Activated CD4-positive, alpha-beta T cell treated with anti-CD3 and anti-CD28 coated beads, Interleukin-2, amount 10 ng/mL, durations not matched to agents 7 days and 5 days (primary cell): ENCODE measurements at places on chromosomes 5 and 9. TPM values are rescaled to one million over a fixed set of nuclear protein-coding genes. Genes with fewer than 3 reads are reported as not detected.
A peak's percentile ranks its signal among the peaks of the same experiment; 100 is the strongest.

DNA sequence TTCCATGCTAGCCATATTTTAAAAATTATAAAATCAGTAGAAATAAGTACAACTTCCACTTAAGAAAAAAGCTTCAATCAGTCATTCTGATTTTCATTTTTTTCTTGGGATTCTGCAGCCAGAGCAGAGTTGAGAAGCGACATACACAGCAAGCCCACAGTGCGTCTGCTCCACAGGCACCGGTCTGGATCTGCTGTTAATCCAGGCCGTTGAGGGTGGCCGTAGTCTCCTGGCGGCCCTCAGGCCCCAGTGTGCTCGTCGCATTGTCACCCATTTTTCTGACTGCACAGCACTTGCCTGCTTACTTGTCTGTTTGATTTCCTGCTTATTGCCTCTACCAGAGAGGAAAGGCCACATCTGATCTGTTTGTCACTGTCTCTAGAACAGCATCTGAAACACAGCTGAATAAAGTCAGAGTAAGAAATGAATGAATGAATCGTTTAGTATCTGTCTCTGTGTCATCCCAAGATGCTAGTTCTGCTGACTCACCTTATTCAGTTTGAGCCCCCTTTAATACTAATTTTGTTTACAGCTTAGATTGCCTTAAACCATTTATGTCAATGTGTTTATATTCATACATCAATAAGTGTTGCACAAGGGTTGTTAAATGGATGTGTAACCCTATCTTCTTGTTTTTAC lies 11.6 kb upstream of the ASPN start:
- no peak for DNase-seq
- no peak overlapping the region for H3K27ac ChIP-seq
- no peaks in the 10 kb centered on the region for H3K27me3 ChIP-seq
- H3K4me3 ChIP-seq = no peak overlapping the region
- no peaks in the 10 kb centered on the region for H3K36me3 ChIP-seq

DNA sequence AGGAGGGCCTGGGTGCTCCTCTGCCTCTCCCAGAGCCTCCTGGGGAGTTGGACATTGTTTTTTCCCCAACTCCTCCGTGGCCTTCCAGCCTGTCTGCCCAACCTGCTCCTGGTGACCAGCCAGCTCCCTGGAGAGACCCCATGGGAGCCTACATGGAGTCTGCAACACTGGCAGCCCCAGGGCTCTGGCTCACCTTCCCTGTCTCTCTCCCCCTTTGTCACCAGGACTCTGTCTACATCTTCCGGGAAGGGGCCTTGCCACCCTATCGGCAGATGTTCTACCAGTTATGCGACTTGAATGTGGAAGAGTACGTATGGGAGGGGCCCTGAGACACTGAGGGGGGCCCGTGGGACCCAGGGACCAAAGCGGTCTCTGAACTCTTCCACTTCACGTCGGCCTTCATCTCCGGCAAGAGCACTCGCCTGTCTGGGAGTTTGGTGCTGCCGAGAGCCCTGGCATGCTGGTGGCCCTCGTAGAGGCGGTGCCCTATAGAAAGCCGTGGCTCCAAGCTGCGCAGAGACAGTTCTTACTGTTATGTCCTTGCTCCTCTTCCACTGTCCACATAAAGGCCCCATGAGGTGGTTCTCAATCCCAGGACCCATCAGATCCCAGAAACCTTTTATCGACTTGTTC lies 5.9 kb upstream of the CEL start:
- H3K27ac ChIP-seq = peak overlapping the region; percentile 92
- H3K27me3 ChIP-seq = no peaks in the 10 kb centered on the region
- no peak for DNase-seq
- H3K36me3 ChIP-seq = peaks cover 48% of the 10 kb centered on the region
- no peak overlapping the region for H3K4me3 ChIP-seq

PLEKHG4B gene
- 0.10 TPM for total RNA-seq

OBP2B gene
- not detected for total RNA-seq

HEMGN gene
- total RNA-seq = 2.9 TPM
